ENCODE measurements at places on chromosomes 5 and 9. TPM values are rescaled to one million over a fixed set of nuclear protein-coding genes. Genes with fewer than 3 reads are reported as not detected.

DNA sequence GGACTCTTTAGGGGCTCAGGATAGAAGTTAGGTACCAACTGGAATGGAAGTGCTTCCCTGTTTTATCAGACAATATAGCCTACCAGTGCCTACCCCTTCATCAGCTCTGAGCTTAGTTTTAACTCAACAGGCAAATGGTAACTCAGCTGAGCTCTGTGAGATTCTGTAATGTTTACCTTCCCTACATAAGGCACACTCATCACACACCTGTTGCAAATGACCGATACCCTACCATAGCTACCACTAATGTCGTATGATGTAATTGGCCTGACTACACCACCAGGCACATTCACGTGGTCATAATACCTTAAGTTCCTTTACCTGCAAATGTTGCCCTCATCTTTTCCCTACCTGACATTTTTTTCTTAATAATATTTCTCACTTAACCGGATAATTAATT, 254.8 kb downstream of the ADGRV1 start:
- DNase-seq = no peak

ARHGEF28 gene
- 13.0 TPM for total RNA-seq

GZMA gene
- total RNA-seq = 1.7 TPM

PCA3 gene
- 0.24 TPM for total RNA-seq

All from posterior vena cava (tissue), 2 donors.